ENCODE measurements at places on chromosomes 3 and 15. TPM values are rescaled to one million over a fixed set of nuclear protein-coding genes. Genes with fewer than 3 reads are reported as not detected.
A peak's percentile ranks its signal among the peaks of the same experiment; 100 is the strongest.

- DNase-seq = no peak
- no peaks in the 10 kb centered on the region for H3K4me1 ChIP-seq
- peaks cover 38% of the 10 kb centered on the region for H3K27me3 ChIP-seq
- H3K36me3 ChIP-seq = no peaks in the 10 kb centered on the region
These were observed 14.3 kb downstream of the ZIC1 start for GRCh38 chr3:147423537-147423797.

- no peak for DNase-seq
- H3K27ac ChIP-seq = no peak overlapping the region
- H3K36me3 ChIP-seq = no peaks in the 10 kb centered on the region
These were observed 126.7 kb downstream of the ARNT2 start for GRCh38 chr15:80530737-80531365.

DNA sequence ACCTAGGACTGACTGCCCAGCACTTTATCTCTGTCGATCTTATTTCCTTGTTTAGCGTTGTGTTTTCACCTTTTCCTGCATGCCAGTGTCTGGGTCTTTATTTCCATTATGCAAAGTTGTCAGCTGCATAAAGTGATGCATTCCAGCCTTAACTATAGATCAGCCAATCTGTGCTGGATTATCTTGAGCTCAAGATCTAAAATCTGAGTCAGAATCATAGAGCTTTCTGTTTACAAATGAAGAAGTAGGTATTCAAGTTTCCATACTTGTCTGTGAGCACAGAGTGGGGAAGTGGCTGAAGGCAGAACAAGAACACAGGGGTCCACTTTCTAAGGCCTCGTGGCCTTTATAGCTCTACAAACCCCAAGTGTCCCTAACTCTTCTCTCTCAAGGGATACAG is 82.4 kb upstream of the PLCL2 start:
- no peaks in the 10 kb centered on the region for H3K36me3 ChIP-seq
- DNase-seq = no peak
- no peak overlapping the region for H3K4me3 ChIP-seq
- no peak overlapping the region for H3K27ac ChIP-seq
- no peaks in the 10 kb centered on the region for H3K27me3 ChIP-seq
- H3K4me1 ChIP-seq = no peaks in the 10 kb centered on the region

DNA sequence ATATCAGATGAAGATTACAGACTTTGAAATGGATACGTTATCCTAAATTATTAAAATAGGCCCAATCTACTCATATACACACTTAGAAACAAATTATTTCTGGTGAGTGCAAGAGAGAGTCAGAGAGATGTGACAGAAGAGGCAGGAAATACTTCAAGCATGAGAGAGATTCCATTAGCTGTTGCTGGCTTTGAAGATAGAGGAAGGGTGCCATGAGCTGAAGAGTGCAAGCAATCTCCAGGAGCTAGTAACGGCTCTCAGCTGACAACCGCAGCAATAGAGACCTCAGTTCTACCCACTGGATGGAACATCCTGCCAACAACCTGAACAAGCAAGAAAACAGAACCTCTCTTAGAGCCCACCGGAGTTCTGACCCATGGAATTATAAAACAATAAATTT is 270.7 kb upstream of the SLITRK3 start:
- no peak overlapping the region for H3K4me3 ChIP-seq
- no peak overlapping the region for H3K27ac ChIP-seq
- no peaks in the 10 kb centered on the region for H3K4me1 ChIP-seq
- H3K27me3 ChIP-seq = no peaks in the 10 kb centered on the region

GRCh38 chr3:7305561-7305960 is 444.6 kb downstream of the GRM7 start:
- no peaks in the 10 kb centered on the region for H3K27me3 ChIP-seq
- H3K4me1 ChIP-seq = no peaks in the 10 kb centered on the region
- no peak for DNase-seq
- no peak overlapping the region for H3K4me3 ChIP-seq

DNA sequence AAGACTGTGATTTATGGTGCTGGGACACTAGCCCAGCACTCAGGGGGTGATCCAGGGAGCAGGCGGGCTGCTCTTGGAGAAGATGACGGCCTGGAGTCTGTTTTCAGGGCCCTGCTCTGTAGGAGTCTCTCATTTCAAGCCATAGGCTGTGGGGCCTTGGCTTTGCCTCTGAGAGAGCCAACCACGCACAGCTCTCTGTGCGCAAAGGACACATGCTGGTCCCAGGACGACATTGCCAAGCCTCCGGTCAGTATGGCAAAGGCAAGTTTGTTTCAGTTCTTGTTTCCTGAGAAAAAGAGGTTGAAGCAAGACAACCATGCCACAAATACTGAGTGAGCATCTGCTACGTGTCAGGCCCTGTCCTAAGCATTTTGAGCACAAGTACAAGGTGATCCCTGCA is 197.1 kb downstream of the EPHB1 start:
- H3K4me1 ChIP-seq = no peaks in the 10 kb centered on the region
- H3K27me3 ChIP-seq = no peaks in the 10 kb centered on the region
- no peak overlapping the region for H3K4me3 ChIP-seq
- DNase-seq = no peak

DNA sequence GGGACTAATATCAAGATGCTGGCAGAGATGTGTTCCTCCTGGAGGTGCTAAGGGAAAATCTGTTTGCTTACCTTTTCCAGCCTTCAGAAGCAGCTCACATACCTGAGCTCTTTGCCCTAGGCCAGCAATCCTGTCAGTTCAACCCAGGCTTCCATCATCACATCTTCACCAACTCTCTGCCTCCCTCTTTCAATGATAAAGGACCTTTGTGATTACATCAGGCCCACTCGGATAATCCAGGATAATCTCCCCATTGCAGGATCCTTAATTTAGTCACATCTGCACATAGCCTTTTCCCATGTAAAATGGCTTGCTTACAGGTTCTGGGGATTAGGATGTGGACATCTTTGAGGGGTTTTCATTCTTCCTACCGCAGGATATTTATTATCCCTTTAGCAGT is 58.3 kb downstream of the NSUN3 start:
- no peaks in the 10 kb centered on the region for H3K36me3 ChIP-seq
- H3K27ac ChIP-seq = no peak overlapping the region
- no peaks in the 10 kb centered on the region for H3K4me1 ChIP-seq
- H3K4me3 ChIP-seq = no peak overlapping the region
- no peaks in the 10 kb centered on the region for H3K27me3 ChIP-seq

- DNase-seq = no peak
- H3K36me3 ChIP-seq = no peaks in the 10 kb centered on the region
- no peak overlapping the region for H3K4me3 ChIP-seq
- H3K27ac ChIP-seq = peak overlapping the region; percentile 39
- no peaks in the 10 kb centered on the region for H3K27me3 ChIP-seq
These were observed 152.4 kb downstream of the EBLN2 start for GRCh38 chr3:73213896-73214295.

GRCh38 chr3:15562560-15562959 is 38.8 kb downstream of the HACL1 start:
- no peak overlapping the region for H3K4me3 ChIP-seq
- no peak overlapping the region for H3K27ac ChIP-seq
- no peak for DNase-seq
- H3K27me3 ChIP-seq = no peaks in the 10 kb centered on the region
- peaks cover 37% of the 10 kb centered on the region for H3K36me3 ChIP-seq

- H3K27me3 ChIP-seq = no peaks in the 10 kb centered on the region
- no peak overlapping the region for H3K27ac ChIP-seq
- no peak for DNase-seq
- H3K4me3 ChIP-seq = no peak overlapping the region
These were observed 625.5 kb downstream of the NAALADL2 start for GRCh38 chr3:175484666-175485065.

DNA sequence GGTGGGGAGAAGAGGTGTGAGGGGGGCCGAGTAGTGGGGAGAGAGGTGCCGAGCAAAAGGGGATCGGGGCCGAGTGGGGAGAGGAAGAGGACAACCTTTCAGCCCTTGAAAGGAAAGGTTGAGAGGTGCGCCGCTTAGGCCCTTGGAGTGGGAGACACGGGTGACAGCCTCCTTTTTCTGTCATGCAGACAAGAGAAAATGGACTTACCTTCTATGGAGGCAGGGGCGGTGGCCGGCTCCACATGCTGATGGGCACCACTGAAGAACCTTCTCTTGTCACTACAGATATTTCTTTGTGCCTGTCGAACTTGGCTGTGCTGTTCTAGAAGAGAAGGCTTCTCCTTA is 421 bp downstream of the KLHL18 start:
- no peaks in the 10 kb centered on the region for H3K27me3 ChIP-seq
- peaks cover 7% of the 10 kb centered on the region for H3K4me1 ChIP-seq
- no peak for DNase-seq
- H3K36me3 ChIP-seq = peaks cover 4% of the 10 kb centered on the region
- peak overlapping the region; percentile 74 for H3K4me3 ChIP-seq

DNA sequence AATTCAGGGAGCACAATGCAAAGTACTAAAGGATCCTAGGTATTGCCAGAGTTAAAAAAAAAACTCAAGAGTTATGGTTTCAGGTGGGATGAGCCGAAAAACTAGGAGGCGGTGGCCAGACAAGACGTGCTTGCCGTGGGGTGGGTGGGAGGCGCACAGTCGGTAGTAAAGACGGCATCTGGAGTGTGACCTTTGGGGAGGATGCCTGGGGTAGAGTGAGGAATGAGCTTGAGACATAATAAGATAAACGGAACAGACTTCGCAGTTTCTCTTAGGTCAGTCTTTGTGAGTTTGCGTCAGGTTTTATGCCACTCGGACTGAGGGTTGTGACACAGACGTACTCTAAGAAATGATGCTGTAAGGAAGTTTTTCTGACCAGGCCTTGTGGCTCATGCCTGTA is 139.6 kb downstream of the LRRK1 start:
- peaks cover under 1% of the 10 kb centered on the region for H3K4me1 ChIP-seq
- no peak overlapping the region for H3K4me3 ChIP-seq
- DNase-seq = no peak
- H3K27me3 ChIP-seq = no peaks in the 10 kb centered on the region
- peaks cover 45% of the 10 kb centered on the region for H3K36me3 ChIP-seq

Gene TEX55
- total RNA-seq = not detected

Gene IL20RB
- not detected for total RNA-seq

Gene GOLGA8G
- total RNA-seq = not detected

Gene GOLGA6D
- not detected for total RNA-seq
